IPS DF 6.9 (cell line): ENCODE measurements at places on chromosomes 1 and 21.

DNA sequence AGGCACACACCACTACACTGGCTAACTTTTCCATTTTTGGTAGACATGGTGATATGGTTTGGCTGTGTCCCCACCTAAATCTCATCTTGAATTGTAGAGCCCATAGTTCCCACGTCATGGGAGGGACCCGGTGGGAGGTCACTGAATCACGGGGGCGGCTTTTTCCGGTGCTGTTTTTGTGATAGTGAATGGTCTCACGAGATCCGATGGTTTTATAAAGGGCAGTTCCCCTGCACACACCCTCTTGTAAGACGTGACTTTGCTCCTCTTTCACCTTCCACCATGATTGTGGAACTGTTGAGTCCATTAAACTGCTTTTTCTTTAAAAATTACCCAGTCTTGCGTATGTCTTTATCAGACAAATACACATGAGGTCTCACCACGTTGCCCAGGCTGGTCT lies 1.3 kb upstream of the FTCD start:
- no peak for DNase-seq

GRCh38 chr1:228733576-228733975 lies 1.7 kb upstream of the RHOU start:
- DNase-seq = no peak

GRCh38 chr1:12143631-12144155 lies 23.1 kb upstream of the TNFRSF1B start:
- DNase-seq = no peak

GRCh38 chr1:42340901-42341300 lies 5.9 kb upstream of the FOXJ3 start:
- DNase-seq = no peak

DNA sequence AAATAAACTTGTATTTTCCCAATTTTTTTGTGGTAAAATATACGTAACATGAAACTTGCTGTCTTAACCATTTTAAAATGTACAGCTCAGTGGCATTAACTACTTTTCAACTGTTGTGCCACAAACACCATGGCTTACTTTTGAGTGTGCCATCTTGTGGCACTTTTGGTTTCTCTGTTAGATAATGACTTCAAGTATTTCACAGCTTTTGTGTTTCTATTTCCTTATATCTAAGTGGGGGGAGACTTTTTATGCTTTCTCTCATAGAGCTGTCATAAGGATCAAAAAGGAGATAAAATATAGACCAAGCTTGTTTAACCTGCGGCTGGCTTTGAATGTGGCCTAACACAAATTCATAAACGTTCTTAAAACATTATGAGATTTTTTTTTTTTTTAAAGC lies 44.3 kb downstream of the CDC14A start:
- no peak for DNase-seq

DNA sequence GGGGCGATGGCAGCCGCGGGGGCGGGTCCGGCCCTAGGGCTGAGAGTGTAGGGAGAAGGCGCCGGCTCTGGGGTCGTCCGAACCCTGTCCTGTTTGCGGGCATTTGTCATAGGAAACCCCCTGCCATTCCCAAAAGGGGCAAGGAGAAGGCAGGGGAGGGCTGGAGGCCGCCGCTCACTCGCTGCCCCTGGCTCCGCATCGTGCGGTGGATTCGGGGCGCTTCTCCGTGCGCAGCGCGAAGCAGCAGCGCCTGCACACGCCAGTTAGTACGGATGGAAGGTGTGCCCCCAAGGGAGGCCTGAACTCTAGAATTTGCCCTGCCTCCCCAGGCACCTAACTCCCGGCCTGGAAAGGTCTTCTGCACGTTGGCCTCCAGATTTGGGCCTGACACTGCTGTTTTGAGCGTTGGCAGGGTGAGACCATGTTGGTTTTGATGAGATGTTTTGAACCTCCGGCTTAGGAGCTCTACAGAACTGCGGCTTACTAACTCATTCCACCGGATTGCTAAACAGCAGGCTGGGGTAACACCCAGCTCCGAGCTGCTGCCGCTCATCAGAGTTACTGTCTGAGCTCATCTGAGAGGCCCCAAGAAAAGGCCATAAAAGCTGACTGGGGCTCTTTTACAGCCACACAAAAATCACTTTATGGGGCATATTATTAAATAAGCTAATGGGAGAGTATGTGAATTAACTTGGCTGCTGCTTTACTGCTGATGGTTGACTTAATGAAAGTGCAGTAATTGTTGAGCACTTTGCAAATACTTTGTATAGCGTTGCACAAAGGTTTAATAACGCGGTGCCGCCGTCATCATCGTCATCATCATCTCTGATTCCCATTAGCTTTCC lies 987 bp downstream of the GPR137B start:
- no peak for DNase-seq

- no peak for DNase-seq
Observed at GRCh38 chr21:32484706-32485380, 72.3 kb downstream of the EVA1C start.

DNA sequence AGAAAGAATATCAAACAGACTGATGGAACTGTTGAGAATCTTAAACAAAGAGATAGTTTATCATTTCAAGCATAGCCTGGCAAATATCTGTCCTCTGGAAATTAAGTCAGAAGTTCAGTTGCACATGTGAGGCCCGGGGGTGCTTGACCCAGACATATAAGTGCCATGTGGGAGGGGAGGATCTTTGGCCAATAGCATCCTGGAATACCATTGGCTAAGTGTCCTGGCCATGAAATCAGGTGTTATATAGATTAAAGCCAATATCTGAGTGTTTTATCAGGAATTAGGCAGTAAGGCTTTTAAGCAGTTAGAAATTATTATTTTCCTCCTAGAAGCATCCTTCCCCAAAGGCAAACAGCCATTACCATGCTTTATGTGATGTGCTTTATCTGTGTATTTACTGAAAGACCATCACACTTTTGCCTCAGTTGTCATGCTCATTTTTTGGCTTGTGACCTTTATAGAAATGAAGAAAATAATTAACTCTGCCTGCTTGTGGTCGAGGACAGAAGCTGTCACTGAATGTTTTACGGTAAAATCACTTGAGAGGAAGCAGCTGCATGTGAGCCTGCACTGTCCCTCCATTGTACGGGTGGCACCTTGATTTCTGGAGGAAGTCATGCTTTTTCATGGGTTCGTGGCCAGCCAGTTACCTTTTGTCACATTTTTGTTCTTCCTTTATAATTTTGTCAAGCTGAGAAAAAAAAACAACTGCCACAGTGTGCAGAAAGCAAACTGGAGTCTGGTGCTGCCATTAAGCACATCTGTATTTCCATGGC lies 259.9 kb upstream of the FMN2 start:
- no peak for DNase-seq
